ENCODE measurements at places on chromosomes 6 and 20.

DNA sequence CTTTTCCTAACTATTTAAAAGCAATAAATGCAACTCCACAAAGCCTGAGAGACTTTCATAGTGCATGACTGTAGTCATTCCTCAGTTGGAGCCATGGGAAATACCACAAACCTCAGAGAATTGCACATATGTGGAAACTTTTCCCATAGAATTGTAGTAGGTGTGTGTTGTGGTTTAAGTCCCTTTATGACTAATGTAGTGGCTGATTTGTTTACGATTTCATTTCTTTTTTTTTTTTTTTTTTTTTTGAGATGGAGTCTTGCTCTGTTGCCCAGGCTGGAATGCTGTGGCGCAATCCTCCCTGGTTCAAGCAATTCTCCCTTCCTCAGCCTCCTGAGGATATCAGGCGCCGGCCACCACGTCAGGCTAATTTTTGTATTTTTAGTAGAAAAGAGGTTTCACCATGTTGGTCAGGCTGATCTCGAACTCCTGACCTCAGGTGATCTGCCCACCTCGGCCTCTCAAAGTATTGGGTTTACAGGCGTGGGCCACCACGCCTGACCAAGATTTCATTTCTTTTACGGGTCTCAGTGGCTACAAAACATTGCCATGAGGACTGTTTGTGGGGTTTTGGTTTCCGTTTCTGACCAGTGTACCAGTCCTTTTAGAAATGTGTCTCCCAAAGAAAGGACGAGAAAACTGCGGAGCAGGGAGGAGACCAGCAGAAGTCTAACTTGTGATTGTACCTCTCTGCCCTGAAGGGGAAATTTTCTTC lies 212.1 kb upstream of the MARCKS start:
- peak; percentile 96 for DNase-seq

- peak; percentile 48 for DNase-seq
These were observed 70.5 kb downstream of the ADGRG6 start for GRCh38 chr6:142372348-142372747.

- DNase-seq: no peak
These were observed 31.9 kb downstream of the SHLD1 start for GRCh38 chr20:5781798-5782750.

DNA sequence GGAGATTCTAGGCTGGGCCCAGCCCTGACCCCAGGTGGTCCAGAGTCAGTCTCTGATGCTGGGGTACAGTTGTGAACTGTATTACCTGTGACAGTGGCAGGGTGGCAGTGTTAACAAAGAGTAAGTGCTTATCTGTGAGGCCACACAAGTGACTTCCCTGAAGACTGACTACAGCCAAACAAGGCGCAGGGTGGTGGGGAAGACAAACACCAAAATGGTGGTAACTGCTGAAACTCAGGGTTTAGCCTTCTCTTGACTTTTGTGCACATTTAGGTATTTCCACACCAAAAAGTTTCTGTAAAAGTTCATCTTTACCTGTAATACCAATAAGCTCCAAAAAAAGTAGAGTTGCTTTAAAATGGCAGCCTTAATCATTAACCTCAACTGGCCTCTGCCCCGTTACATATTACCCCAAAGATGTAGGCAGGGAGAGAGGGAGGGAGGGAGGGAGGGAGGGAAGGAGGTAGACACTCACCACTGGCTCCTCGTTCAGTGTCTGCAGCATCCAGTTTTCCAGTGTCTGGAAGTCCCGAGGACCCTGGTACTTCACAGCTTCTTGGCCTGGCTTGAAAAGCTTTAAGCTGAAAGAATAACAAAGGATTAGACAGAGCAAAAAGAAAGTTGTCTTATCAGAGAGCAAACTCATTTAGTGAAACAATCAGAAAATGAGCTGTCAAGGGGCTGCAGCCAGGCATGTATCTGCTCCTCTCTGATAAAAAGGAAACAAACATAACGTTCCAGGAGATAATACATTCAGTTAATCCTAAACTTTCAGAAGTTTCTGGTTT lies 11.3 kb downstream of the TXNDC5 start:
- no peak for DNase-seq

- DNase-seq: no peak
These were observed 18.9 kb downstream of the VPS52 start for GRCh38 chr6:33252759-33253158.

DNA sequence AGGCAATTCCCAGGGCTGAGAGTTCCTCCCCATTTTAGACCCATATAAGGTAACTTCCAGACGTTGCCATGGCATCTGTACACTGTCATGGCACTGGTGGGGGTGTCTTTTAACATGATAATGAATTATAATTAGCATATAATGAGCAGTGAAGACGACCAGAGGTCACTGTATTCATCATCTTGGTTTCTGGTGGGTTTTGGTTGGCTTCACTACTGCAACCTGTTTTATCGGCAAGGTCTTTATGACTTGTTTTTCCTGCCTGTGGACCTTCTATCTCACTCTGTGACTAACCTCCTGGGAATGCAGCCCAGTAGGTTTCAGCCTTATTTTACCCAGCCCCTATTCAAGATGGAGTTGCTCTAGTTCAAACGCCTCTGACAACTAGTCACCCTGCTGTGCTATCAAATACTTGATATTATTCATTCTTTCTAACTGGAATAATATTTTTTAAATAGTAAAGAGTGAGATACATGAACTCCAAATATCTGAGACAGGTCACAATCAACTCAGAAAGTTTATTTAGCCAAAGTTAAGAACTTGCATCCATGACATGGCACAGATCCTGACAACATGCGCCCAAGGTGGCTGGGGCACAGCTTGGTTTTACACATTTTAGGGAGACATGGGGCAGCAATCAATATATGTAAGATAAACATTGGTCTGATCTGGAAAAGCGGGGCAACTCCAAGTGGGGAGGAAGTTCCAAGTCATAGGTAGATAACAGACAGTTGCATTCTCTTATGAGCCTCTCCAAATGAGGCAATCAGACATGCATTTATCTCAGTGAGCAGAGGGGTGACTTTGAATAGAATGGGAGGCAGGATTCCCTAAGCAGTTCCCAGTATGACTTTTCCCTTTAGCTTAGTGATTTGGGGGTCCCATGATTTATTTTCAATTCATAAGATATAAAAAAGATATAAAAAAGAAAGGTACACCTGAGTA lies 1.2 kb upstream of the UFL1 start:
- DNase-seq: peak; percentile 45

GRCh38 chr20:60700728-60701127 lies 551.3 kb upstream of the CDH4 start:
- DNase-seq: no peak

DNA sequence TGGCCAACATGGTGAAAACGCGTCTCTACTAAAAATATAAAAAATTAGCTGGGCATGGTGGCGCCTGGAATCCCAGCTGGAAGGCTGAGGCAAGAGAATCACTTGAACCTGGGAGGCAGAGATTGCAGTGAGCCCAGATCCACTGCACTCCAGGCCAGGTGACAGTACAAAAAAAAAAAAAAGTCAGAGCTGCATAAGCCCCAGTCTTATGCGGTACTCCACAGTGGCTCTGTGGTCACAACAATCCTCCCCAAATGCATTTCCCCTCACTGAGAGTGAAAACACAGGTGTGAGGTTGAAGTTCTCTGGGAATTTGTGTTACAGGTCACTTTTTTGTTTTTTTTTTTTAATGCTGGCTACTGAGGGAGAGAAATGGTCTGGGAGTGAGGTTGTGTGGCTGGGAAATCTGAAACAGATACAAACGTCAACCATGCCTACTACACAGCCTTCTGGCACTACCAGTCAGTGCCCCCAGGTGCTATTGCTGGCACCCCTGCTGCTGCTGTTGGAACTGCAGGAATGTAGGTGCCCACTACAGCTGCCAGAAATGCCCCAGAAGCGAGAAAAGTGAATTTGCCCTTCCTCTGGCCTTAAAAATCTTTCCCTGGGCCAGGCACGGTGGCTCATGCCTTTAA lies 5.7 kb downstream of the MRPS26 start:
- no peak for DNase-seq

- DNase-seq: peak; percentile 69
These were observed 16.8 kb upstream of the ARMC12 start for GRCh38 chr6:35719830-35720733.

- DNase-seq: peak; percentile 47
These were observed 108.0 kb downstream of the PPP1R14C start for GRCh38 chr6:150250826-150251225.

- no peak for DNase-seq
These were observed 444.0 kb upstream of the SLC35B3 start for GRCh38 chr6:8879334-8879733.

- no peak for DNase-seq
These were observed 84.4 kb upstream of the MLIP start for GRCh38 chr6:54026652-54027400.

- peak; percentile 78 for DNase-seq
These were observed 7.5 kb downstream of the SNX5 start for GRCh38 chr20:17960927-17961586.

DNA sequence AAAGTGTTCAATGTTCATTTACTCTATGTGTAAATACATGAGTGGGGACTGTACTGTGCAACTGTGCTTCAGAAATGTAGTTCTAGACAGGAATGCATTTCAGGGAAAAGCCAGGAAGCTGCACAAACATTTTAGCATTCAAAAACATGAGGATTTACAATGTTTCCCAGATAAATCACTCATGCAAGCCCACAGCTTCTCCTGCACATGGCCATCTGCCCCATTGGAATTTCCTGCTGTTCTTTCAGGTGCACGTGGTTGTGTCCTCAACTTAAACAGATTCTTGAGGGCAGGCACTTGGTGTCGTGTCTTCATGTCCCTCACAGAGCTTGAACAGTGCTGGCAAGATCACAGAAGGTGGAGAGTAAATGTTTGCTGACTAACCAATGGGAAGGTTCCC lies 101.5 kb downstream of the UNC5CL start:
- peak; percentile 29 for DNase-seq

GRCh38 chr6:35141007-35141655 lies at the start of gene TCP11:
TCP11 (minus strand) TSS chr6:35141339; CDS start chr6:35140870, 469 bp downstream.
- DNase-seq: no peak

DNA sequence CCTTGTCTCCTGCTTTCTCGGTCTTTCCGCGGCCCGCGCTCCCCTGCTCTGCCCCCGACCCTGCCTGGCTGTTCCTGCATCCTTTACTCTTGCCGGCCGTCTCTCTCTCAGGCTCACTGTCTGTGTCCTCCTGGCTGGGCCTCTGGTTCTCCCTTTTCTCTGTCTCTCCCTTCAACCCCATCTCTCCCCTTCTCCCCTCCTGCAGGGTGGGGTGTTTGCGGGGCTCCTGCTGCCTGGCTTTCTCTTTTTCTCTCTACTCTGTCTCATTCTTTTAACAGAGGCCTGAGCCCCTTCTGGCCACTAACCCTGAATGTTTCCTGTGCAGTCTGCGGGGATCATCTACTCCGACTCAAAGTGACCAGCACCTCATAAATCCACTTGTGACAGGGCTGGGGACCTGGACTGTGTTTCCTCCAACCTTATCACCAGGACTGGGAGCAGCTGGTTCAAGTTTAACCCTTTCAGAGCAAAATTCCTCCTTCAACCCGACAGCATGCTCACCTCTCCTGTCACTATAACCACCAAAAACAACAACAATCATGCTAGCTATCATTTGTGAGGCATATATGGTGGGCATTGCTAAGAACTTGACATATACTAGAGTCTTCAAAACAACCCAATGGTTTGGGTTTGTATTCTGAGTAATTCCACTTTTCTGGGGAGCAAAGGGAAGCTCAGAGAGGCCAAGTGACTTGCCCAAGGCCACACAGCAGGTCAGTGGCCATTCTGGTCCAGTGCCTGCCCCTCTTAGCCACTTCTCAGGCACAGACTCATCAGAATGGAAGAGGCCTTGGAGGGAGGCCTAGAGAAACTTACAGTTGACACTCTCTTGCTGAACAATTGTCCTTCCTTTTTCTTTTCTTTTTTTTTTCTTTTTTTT lies 811 bp upstream of the RSPO4 start:
- DNase-seq: no peak

Data from fibroblast of pulmonary artery (primary cell).